Activated CD4-positive, alpha-beta T cell treated with anti-CD3 and anti-CD28 coated beads, Interleukin-2, amount 50 U/mL, for 1 hour (primary cell): ENCODE measurements at places on chromosomes 5 and 9.

GRCh38 chr5:68749631-68750030, 344.2 kb upstream of the SLC30A5 start:
- no peak for DNase-seq

DNA sequence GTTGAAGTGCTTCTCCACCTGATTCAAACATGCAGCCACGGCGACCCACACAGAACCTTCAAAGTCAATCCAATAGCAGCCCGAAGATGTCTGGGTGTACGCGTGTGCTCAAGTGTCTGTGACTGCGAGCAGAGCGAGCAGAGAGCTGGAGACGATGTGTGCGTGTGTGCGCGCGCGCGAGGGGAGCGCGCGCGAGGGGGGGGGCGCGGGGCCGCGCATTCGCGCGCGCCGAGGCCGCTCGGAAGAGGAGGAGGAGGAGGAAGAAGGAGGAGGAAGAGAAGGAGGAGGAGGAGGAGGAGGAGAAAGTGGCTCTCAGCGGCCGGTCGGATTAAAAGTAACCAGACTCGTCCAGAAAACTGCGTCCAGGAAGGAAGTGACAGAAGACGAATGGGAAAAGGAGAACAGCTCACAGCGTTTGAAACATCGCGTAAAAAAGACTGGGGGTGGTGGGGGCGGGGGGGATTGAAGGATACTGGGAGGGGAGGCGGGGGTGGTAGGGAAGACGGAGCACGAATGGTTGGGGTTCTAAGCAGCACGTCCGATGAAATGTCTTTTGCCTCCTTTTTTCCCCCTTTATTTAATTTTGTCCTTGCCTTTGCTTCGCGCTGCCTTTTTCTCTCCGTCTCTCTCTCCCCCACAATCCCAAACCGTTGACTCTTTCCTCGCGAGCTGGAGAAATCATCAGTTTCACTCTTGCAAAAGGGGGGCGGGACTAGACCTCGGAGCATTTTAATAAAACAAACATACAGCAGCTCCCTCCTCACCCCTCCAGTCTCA, at the start of gene MEF2C:
Gene MEF2C (minus strand): TSS at position 126 of the 777 bp plus-strand sequence. CDS start 59,396 bp downstream, outside the sequence.
- DNase-seq = no peak

DNA sequence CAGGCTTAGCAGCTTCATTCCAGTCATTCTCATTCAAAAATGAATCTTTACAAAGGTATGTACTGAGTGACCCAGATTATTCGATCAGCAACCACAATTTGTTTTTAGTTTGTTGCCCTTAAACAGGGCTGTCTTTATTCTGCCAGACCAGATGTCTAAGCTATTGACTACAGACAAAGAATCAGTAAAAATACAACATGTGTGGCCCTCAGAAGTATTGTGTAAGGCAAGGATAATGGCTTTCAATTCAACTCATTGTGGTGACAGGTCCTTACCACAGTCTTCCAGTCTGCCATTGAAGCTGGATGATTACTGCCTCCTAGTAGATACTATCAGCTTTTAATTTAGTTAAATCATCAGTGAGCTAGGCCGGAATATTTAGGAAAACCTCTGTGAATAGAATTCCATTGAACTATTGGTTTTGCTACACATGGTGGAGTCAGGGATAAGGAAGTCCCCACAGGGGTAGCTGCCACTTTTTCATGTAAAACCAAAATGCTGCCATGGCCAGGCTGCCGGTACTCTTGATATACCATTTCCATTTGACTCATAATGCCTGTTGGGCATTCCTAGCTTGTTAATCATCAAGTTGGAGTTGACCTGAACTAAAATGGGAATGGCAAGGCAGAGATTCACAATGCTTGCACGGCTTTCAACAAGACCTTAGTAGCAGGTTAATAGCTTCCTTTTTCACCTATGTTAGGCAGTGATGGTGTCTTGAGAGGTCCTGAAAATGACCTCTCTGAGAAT, 175.6 kb downstream of the MEF2C start:
- no peak for DNase-seq

GRCh38 chr5:56321236-56321881, 88.2 kb upstream of the ANKRD55 start:
- DNase-seq = no peak

DNA sequence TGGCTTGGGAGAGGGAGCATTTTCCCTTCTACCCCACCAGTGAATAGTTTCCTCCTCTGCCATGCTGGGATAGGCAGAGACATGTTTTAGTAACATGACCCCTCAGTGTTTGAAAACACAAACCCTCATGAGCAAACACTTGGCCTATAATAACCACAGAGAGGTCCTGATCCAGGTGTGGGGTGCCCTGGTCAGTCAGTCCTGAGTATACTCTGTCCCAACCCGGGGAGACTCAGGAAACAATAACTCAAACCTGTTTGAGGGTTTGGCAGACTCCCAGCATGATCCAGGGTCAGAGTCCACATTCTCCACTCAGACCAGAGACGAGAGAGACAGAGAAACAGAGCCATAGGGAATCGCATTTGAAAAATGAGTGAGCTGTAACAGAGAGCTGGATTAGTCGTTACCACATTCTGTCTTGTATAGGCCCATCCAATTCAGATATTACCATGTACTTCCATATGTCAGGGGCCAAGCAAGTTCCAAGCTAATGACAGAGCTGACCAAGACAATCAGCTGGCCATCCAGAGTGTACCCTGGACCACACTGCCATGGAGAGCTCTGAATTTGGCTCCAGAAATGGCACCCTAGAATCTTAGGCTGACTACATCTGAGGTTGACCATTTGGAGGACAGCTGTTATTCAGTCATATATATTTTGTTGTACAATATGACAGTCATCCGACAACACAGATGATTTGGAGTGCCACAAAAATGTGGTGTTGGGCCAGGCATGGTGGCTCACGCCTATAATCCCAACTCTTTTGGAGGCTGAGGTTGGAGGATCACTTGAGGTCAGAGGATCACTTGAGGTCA, 4.2 kb upstream of the CA9 start:
- no peak for DNase-seq

DNA sequence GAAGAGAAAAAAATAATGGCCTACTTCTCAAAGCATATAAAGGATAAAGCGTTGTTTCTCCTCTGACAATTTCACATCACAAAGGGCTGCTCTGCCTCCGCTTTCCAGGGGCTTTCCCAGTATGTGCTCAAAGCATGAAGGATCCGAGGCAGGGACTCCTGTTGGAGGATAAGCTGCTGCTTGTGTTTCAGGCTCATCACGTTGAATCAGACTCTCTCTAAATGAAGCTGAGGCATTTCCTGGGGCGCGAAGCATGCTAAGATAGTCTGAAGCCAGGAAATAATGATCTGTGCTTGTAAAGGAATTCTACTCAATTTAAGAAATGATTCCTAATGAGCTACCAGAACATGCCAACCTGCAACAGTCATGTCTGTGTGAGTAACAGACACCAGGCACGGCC, 97.5 kb downstream of the MARCHF11 start:
- no peak for DNase-seq

- DNase-seq = no peak
Measured at GRCh38 chr9:127210851-127211730, 53.5 kb upstream of the GARNL3 start.

DNA sequence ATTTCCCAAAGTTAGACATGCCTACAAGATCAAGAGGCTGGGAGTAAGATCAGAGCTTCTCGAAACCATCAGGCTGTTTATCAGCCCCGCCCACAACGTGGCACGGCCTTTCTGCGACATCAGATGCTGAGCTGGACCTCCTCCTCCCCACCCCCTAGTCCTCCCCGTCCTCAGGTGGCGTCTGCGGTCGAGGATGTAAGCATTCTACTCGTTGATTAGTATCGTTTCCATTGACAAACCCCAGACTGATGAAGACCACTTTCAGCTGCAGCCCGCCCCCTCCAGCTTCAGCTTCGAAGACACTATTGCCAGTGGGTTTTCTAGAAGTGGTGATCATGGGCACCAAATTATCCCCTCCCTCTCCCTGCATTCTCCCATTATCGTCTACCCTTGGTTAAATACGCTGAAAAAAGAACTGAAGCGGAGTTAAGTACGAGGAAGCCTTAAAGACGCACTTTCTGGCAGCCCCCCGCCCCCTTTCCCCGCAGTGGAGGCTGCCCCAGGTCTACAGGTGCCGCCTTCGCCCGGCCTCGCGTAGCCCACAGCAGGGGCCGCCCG, 1.1 kb downstream of the PPIC start:
- DNase-seq = no peak

DNA sequence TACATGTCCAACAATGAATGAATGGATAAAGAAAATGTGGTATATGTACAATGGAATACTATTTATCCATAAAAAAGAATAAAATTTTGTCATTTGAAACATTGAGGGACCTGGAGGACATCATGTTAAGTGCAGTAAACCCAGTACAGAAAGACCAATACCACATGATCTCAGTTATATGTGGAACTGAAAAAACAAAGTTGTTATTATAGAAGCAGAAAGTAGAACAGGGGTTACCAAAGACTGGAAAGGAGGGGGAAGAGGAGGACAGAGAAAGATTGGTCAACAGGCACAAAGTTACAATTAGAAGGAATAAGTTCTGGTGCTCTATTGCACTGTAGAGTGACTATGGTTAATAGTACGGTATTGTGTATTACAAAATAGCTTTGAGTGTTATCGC, 233.8 kb downstream of the SEMA6A start:
- no peak for DNase-seq

- no peak for DNase-seq
Measured at GRCh38 chr9:125844611-125845010, 97.4 kb downstream of the PBX3 start.

DNA sequence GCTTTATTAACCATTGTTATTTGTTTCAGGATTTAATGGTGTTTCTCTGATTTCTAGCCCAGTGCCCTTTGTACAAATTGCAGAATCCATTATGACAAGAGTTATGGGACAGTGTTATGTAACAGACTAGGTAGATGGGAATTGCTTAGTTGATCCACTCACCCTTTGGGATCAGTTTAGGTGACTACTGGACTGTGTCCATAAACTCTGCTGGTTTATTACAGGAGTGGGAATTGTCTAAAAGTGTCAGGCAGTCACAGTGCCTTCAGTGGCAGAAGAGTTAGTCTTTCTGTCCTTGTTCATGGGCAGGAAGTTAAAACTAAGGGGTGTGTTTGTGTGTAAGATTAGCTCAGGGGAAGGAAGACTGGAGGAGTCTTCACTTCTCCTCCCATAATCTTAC, 29.3 kb downstream of the RCL1 start:
- DNase-seq = no peak

DNA sequence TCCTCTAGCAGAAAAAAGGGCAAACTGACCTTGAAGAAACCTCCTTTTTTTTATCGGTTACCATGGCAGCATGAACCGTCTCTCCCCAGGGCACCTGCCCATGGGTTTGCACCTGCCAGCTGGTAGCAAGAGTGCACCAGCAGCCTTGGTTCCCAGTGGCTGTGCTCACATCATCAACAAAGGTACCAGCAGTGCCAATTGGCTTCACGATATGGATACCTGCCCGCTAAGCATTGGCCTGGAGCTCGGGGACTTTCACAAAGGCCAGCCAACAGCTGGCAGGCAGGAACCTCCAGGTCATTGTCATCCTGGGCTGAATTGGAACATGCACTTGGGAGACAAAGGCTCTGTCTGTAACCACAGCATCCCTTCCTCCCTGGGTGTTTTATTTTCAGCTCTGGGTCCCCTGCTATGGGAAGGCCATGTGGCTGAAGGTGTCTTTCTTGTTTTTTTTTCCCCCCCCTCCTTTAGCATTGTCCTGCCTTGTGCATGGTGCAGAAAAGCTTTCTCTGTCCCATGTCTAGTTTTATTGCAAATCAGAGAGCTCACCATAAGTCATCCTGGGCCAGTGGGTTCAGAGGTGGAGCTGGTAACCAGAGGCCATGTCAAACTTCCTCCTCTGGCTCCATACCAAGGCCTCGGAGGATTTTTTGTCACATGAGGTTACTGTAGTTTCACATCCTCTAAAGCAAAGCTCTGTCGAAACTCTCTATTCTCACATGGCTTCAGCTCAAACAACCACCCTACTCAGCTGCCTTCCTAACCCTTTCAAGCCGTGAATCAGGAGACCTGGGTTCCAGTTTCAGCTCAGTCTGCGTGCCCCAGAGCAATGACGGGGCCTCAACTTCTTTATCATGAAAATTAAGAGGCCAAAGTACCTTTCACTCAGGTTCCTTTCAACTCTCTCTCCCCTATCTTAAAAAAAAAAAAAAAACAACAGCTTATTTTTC, 145.5 kb upstream of the MAP3K1 start:
- no peak for DNase-seq

GRCh38 chr9:90631964-90632363, 10.7 kb downstream of the DIRAS2 start:
- no peak for DNase-seq

- no peak for DNase-seq
Measured at GRCh38 chr9:93133681-93134014, 403 bp downstream of the NINJ1 start.

- no peak for DNase-seq
Measured at GRCh38 chr5:176447591-176447977, 601 bp upstream of the FAF2 start.

- no peak for DNase-seq
Measured at GRCh38 chr5:41517909-41518308, 7.5 kb upstream of the PLCXD3 start.

DNA sequence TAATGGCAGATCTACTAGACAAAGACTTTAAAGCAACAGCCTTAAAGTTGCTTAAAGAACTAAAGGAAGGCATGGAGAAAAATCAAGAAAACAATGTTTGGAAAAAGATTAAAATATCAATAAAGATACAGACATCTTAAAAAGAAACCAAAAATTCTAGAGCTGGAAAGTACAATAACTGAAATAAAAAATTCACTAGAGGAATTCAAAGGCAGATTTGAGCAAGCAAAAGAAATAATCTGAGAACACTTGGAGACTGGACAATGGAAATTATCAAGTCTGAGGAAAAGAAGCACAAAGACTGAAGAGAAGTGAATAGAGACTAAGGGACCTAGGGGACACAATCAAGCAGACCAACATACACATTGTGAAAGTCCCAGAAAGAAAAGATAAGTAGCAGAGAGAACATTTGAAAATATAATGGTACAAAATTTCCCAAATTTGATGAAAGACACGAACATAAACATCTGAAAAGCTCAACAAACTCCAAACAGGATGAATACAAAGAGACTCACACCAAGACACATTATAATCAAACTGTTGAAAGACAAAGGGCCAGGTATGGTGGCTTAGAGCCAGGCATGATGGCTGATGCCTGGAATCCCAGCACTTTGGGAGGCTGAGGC, 26.3 kb downstream of the SIL1 start:
- no peak for DNase-seq

DNA sequence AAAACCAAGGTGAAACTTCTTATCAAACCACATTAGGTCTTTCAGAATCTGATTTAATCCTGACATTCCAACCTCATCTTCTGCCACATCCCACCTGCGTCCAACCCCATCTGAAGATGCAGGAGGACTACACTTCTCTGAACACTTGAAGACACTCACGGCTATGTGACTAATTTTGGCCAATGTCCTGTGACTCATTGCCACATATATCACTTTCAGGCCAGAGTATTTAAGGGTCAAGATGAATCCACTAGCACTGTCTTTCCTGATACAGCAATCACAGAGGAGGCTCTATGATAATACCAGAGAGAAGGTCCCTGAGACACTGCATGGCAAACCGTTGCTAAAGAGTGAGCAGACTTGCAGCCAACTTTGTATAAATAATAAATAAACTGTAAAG, 323.4 kb downstream of the NR2F1-AS1 start:
- no peak for DNase-seq

GRCh38 chr5:137372016-137372772, 126.9 kb downstream of the SPOCK1 start:
- DNase-seq = no peak
